Astrocyte of the cerebellum (primary cell): ENCODE measurements at places on chromosomes 12 and 14.
A peak's percentile ranks its signal among the peaks of the same experiment; 100 is the strongest.

DNA sequence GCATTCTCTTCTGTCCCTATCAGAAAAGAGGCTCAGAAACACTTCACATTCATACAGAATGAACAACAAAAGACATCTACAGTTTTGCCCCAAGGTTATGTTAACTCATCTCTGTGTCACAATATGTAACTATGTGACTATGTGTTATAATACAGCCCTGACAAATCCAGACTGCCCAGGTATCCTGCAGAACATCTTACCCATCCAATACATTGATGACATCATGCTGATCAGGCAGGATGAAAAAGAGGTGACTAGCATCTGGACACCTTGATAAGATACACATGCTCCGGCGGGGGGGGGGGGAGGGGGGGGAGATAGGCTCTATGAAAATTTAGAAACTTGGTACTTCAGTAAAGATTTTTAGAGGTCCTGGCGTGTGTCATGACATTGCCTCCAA is 8.3 kb upstream of the GNS start:
- no peak for DNase-seq

DNA sequence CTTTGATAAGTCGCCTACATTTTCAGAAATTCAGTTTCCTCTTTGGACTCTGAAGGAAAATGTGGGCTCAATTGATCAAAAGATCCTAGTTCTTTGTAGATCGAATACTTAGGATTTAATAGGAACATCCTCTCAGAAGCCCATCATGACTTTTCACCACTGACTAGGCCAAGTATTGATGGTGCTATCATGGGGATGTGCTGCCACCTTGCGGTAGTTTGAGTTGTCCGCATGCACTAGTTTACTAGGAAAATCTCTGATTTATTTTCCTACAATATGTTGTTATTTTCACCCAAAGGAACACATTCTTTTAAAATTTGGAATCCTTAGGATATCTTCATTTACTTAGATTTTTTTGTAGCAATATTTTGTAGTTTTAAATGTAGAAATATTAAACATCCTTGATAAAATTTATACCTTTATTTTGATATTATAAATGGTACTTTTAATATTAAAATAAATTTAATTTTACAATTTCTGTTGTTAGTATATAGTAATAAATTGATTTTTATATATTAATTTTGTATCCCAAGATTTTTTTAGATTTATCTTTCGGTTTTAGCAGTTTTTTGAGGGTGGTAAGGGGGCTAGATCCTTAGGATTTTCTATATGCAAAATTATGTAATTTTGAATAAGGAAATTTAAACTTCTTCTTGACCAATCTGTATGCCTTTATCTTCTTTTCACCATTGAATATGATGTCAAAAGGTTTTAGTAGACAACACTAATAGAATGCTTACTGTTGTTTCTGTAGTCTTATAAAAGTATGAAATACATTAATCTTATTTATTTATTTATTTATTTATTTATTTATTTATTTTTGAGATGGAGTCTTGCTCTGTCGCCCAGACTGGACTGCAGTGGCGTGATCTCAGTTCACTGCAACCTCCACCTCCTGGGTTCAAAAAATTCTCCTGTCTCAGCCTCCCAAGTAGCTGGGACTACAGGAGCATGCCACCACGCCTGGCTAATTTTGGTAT is 52.9 kb upstream of the OR9K2 start:
- DNase-seq = peak; percentile 64

GRCh38 chr12:55931780-55932550 is 1.0 kb downstream of the DGKA start:
- no peak for DNase-seq

GRCh38 chr12:77830583-77831351 is at the start of gene NAV3:
NAV3 (plus strand) TSS chr12:77830894; CDS start chr12:77831462, 568 bp downstream.
- DNase-seq = no peak

GRCh38 chr12:112096070-112096469 is 12.5 kb downstream of the NAA25 start:
- DNase-seq = no peak

DNA sequence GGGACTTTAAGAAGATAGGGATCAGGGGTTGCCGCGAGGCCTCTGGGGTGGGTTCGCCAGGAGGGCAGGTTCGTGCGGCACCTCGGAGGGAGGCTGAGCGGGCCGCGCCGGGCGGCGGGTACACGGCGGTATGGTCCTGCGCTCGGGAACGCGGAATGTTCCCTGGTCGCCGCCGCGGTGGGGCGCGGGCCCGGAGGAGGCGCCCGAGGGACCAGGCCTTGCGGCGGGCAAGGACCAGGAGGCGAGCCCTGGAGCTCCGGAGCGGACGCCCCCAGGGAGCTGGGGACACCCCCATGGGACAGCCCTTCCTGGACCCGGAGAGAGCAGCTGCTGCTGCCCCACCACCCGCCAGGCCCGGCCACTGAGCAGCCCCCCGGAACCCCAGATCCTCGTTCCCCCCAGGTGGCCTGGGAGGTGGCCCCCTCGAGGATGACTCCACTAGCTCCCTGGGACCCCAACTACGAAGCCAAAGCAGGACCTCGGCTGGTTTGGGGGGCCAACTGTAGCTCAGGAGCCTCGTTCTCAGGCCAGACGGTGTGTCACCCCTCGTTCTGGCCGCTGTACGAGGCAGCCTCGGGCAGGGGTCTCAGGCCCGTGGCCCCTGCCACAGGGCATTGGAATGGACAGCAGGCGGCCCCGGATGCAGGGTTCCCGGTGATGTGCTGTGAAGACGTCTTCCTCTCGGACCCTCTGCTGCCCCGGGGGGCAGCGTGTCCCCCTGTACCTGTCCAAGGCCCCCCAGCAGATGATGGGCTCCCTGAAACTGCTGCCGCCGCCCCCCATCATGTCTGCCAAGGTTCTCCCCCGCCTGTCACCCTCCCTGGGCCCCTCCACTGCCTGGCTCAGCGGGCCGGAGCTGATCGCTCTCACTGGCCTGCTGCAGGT is 45.6 kb upstream of the SLC8A3 start:
- DNase-seq = no peak

GRCh38 chr12:130371296-130371695 is 33.6 kb downstream of the PIWIL1 start:
- DNase-seq = no peak

- no peak for DNase-seq
Measured at GRCh38 chr14:101072070-101072469, 168.5 kb upstream of the RTL1 start.

DNA sequence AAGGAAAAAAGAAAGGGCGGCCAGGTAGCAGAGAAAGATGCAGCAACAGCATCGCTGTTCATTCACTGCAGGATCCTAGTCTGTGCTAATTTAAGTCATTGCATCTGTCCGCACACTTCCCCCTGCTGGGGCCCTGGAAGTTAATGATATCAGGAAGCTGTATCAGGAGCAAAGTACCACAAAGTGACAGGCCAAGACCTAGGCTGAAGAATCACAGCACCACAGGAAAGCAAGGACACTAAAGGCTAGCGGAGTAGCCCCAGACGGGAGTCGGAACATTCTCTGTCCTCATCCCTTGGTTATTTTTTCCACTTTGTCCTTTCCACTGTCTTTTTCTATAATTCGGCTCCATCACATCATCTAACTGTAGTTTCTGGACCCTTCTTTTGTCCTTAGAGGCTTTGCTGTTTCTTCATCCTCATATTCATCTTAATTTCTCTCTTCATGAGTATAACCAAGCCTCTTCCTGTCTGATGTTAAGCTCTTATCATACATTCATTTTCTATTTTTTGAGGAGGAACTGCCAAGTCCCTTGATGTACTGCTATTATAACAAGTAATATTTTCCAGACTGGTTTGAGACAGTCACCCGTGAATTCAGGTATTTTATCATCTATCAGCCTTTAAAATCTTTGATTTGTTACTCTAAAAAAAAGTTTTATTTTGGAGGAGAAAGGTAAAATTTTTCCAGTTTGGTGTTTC is 28.3 kb downstream of the DUSP16 start:
- no peak for DNase-seq

DNA sequence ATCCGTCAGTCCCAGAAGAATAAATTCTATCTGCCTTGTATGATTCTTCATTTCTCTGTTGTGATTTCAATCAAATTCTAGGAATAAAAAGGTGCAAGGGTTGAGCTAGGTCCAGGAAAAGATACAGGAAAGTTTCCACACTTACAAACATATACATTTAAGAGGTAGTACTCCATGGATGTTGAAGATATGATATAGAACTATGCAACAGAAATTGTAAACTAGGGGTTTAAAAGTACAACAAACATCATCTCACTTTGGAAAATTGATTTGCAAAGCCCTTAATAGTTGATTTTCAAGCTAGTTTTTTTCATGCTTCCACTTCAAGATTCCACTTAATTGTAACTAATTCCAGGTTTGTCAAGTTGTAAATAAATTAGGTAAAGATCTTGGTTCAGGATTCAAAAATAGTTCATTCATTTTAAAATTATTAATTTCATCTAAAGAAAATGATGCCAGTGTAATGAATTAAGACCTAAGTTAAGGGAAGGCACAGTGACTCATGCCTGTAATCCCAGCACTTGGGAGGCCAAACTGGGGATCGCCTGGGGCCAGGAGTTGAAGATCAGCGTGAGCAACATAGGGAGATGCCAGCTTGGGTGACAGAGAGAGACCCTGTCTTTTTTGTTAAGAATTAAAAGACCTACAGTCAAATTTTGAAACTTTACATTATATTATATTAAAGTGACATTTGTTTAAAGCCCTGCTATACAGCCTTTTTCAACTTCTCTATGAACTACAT is at the start of gene OR6C70:
TSS of gene OR6C70 (minus strand) at position 51 of the 742 bp plus-strand sequence. CDS start at position 51, 0 bp downstream.
- no peak for DNase-seq

- DNase-seq = peak; percentile 88
Measured at GRCh38 chr12:113933201-113933786, 32.8 kb downstream of the RBM19 start.

DNA sequence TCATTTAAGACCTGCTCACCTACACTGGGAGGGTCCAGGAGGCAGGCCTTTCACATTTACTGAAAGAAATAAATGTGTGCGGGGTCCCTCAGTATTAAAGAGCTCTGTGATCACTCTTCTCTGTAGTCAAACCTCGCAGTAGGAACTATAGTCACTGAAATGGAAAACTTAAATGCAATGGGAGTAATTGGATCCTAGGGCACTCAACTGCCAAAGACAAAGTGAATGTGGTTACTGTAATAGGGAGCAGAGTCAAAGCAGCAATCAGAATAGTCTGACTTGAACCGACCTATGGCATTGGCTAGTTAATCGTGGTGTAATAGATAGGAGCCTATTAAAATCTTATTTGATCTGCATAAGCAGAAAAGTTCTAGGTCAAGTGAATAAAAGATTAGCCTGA is 26.6 kb upstream of the DYRK2 start:
- no peak for DNase-seq

- DNase-seq = peak; percentile 86
Measured at GRCh38 chr12:55728939-55729818, at the start of gene CD63. CD63 (minus strand) TSS chr12:55729009; CDS start chr12:55728341, 668 bp downstream.

- peak; percentile 0 for DNase-seq
Measured at GRCh38 chr14:85038526-85039352, 491.2 kb upstream of the FLRT2 start.

GRCh38 chr12:53677800-53678148 is 1.9 kb upstream of the ATP5MC2 start:
- no peak for DNase-seq
